ENCODE measurements at places on chromosomes 12 and 14.

DNA sequence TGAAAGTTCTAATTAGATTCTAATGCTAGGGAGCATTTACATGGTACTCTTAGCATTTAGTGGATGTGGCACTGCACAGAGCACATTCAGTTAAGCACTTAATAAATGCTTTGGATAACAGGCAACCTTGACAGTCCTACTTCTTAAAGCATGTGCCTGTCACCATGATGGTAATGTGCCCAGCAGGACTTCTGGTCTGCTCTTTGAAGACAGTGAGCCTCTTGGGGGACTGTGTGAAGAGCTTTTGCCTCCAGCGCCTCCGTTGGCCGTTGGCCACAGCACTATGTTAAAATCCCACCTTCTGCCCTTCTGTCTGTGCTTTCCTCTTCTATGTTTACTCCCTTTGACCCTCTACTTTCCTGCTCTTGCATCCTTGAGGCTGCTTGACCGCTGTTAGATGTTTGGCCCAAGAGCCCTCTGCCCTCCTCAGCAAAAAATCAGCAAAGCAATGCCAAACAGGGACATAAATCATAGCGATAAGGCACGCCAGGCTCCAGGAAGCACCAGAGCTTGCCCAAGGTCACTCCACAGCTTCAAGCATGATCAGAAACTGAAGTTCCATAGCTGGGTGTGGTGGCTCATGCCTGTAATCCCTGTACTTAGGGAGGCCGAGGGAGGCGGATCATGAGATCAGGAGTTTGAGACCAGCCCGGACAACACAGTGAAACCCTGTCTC is 8.3 kb downstream of the CDKL1 start:
- no peak for DNase-seq

GRCh38 chr12:102343361-102344121 is 136.8 kb downstream of the IGF1 start:
- DNase-seq = no peak

DNA sequence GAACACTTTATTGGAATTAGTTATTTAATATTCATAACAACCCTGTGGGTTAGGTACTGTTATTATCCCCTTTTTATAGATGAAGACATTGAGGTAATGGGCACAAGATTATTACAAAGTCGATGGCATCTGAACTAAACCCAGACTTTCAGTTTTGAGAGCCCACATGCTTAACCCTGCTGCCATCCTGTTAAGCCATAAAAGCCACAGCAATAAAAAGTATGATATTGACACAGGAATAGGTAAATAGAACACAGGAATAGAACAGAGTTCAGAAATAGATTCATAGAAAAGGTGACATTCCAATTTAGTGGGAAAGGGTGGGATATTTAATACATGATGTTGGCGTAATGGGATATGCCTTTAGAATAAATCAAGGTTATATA is 119.8 kb downstream of the SLC38A1 start:
- DNase-seq = no peak

DNA sequence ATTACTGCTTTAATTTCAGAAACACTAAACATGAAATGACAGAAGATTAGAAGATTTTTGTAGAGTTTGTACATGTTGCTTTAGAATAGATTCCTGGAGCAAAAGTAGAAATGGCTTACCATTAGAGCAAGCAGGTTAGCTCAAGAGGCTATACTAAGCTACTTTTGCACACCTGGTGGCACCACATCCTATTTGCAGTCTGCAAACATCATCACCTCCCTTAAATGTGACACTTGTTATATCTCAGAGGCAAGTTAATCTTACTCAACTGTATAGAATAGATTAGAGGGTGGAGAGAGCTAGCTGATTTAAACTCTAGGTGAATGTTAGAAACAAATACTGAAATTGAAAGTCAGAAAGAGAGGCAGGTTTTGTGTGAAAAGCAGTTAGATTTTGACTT is 30.7 kb upstream of the OR4E1 start:
- no peak for DNase-seq

- peak; percentile 63 for DNase-seq
Measured at GRCh38 chr14:59360923-59361794, 104.0 kb downstream of the GPR135 start.

DNA sequence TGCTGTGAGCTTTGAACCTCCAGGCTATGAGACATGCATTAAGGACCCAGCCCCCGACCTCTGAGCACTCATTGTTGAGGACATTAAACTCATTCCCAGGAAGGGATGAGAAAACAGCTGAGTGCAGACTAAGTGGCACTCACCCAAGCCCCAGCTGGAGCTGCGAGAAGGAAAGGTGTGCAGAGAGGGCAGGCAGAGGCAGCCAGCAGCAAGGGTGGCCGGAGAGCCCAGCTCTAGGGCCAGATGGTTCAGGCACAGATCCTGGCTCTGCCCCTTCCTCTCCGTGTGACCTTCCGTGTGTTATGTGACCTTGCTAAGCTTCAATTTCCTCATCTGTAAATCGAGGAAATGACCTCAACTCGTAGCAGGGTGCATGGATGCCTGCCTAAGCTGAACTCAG is 3.7 kb downstream of the TSPAN11 start:
- DNase-seq = no peak

Data from suppressor macrophage treated with lipopolysaccharide for 4 hours (primary cell).